NCI-H526 (cell line): ENCODE measurements at places on chromosomes 6 and 20.

DNA sequence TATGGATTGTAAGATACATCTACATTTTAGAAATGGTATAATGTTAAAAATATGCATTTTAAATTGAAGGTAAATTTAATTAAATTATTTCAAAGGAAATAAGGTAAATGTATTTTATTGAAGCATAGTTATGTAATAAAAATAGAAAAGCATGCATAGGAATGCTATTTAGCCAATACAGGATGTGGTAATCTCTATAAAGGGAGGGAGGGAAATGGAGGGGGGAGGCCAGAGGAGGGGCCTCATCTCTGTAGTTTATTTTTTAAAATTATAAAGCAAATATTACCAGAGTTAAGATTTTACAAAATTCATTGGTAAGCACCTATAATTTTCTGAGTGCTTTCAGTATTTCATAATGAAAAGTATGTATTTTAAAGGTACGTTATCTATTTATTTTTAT is 27.2 kb downstream of the SLC16A10 start:
- no peak for DNase-seq

DNA sequence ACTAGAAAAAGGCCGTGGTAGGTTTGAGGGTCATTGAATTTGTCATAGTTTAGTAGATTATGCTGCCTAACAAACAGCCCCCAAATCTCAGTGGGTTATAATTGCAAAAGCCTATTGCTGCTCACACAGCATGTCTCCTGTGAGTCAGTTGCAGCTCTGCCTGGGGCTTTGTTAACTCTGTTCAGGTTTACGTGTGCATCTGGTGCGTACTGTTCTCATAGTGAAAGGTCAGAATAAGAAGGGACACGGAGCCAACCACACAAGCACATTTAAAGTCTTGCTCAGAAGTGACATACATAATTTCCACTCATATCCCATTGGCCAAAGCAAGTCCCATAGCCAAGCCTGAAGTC is 48.1 kb upstream of the BMP2 start:
- DNase-seq = no peak

GRCh38 chr6:27502508-27503435 is 29.9 kb upstream of the ZNF184 start:
- DNase-seq = peak; percentile 72

- DNase-seq = peak; percentile 63
These were observed 204.8 kb downstream of the TTLL2 start for GRCh38 chr6:167529444-167530335.

GRCh38 chr6:21556968-21557721 is 36.4 kb upstream of the SOX4 start:
- no peak for DNase-seq

DNA sequence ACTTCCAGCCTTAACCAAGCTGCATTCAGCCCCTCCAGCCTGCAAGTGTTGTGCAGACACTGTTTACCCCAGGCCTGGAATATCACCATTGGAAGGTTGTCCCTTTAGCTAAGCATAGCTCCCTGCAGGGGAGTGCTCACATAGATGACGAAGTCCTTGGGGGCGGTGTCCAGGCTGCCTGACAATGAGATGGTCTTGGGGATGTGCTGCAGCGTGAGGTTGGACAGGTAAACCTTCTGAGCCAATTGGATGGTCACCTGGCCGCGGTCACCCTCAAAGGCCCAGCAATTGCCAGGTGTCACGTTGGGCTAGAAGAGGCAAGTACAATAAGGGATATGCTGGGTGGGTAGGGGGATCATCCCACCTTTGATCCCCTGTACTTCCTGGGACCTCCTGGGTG is 18.6 kb downstream of the SUN5 start:
- DNase-seq = no peak

- no peak for DNase-seq
These were observed 65.2 kb downstream of the RIN2 start for GRCh38 chr20:19823216-19823615.

DNA sequence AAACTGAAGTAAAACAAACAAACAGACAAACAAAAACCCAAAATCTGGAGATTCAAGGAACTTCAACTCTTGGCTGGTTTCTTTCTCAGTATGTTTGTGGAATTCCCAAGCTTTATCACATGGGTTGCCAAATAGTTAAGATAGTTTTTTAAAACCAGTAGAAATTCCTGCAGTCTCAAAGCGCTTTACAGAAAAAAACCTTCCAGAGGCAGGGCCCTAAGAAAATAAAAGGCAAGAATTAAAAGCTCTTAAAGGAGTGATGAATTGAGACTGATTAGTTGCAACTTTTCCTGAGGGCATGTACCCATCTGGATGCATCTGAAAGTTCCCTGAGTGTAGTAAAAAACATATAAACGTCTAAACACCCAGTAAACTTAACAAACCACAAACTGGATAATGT is 25.9 kb upstream of the PTCHD4 start:
- DNase-seq = no peak

GRCh38 chr20:20740541-20740940 is 28.1 kb upstream of the RALGAPA2 start:
- no peak for DNase-seq

DNA sequence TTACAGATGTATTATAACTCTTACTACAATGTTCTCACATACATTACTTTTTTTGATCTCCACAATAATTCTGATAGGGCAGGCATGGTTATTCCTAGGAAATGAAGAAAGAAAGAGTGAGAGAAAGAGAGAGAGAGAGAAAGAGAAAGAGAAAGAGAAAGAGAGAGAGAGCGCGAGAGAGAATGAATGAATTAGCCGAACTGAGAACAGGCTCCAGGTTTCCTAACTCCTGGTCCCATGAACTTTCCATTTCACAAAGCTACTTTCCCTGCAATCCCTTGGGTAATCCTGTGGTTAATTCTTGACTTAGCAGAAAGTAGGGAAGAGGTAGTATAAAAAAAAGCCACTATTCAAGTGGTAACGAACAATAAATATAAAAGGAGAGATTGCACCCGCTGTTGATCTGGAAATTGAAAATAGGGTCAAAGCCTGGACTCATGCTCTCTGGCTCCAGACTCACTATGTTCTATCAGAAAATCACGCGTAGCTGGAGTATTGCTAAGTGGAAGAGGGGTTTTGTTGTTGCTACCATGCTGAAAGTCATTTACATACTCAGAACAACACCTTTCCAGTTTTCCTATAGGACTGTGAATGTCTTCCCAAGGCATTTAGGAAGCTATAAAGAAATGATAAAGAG is 131.2 kb downstream of the CCDC170 start:
- no peak for DNase-seq

DNA sequence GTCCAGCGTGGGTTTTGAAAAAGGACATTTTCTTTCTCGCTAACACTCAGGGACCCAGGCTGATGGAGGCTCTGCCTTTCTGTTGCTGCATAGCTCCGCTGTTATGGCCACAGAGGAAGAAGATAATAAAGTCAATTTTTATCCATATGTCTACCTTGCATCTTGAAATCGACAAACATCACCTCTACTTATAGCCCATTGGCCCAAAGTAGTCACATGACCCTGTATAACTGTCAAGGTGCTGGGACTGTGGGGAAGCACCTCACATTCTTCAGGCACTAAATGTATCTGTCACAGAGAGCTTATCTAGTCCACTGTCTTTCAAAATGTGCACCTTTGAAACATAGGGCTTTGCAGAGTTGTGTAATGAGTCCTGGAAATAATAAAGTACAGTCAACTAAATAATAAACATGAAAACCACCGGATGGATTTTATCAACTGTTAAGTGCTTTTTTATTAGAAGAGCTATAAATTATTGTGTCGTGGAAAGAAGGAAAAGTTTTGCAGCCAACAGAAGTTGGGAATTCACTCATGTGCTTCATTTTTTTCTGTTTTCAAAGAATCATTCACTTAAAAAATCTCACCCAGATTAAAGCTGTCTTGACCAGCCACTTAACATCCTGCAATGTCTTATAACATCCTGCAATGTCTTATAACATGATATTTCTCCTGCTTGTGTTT is 47.7 kb upstream of the RCAN2 start:
- DNase-seq = no peak

GRCh38 chr6:84280030-84280429 is 52.6 kb upstream of the CEP162 start:
- no peak for DNase-seq

DNA sequence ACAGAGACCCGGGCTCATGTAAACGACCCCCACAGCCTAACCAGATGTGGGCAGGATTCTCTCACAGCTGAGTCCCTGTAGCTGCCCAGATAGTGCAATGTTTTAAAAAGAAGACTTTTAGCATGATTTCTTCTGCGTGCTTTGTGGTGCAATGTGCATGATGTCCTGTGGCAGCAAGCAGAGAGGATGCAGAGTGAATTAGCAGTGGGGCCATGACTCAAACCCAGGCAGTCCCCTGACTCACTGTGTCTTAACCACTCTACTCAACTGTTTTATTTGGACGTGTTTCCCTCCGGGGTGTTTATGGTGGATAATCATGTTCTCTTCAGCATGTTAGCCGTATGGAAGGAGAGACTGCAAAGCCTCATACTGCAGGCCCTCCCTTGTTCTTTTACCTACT is 247.9 kb downstream of the SLC24A3 start:
- no peak for DNase-seq

GRCh38 chr6:82275686-82276085 is 28.1 kb upstream of the IBTK start:
- DNase-seq = no peak

- DNase-seq = no peak
These were observed 57.5 kb downstream of the SOBP start for GRCh38 chr6:107547451-107547840.

- no peak for DNase-seq
These were observed 267.9 kb downstream of the DLL1 start for GRCh38 chr6:170022827-170023619.

DNA sequence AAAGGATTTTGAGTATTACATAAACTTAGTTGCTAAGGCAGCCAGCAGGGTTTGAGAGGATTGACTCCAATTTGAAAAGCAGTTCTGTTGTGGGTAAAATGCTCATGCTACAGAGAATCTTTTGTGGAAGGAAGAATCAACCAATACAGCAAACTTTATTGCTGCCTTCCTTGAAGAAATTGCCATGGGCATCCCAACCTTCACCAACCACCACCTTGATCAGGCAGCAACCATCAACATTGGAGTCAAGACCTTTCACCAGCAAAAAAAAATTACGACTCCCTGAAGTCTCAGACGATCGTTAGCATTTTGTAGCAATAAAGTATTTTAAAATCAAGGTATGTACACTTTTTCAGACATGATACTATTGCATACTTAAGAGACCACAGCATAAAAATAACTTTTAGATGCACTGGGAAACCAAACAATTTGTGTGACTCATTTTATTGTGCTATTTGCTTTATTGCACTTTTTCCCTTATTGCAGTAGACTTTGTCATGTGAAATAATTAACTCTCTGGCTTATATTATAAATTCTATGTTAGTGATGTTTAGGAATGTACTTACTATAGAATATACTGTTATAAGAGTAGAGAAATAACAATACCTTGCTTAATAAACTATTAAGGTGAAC is 390.8 kb downstream of the CDKAL1 start:
- no peak for DNase-seq

- no peak for DNase-seq
These were observed 171.1 kb downstream of the WDR27 start for GRCh38 chr6:169530752-169531123.

- DNase-seq = no peak
These were observed 15.6 kb downstream of the NSFL1C start for GRCh38 chr20:1450926-1451491.

GRCh38 chr6:106927531-106928398 is 46.8 kb downstream of the CD24 start:
- no peak for DNase-seq

DNA sequence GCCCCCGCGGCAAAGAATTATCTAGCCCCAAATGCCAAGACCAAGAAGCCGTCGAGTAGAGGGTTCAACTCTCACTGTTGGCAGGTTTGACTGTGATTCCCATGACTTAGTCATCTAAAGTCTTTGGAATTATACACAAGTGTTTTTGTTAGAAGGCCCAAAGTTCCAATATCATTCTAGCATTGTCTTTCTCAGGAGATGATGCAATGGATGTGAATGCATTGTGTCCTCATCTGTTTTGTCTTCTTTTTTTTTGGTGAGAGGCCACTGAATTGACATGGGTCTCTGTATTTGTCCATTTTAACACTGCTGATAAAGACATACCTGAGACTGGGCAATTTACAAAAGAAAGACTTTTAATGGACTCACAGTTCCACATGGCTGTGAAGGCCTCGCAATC is 290.5 kb upstream of the ZFP64 start:
- no peak for DNase-seq

DNA sequence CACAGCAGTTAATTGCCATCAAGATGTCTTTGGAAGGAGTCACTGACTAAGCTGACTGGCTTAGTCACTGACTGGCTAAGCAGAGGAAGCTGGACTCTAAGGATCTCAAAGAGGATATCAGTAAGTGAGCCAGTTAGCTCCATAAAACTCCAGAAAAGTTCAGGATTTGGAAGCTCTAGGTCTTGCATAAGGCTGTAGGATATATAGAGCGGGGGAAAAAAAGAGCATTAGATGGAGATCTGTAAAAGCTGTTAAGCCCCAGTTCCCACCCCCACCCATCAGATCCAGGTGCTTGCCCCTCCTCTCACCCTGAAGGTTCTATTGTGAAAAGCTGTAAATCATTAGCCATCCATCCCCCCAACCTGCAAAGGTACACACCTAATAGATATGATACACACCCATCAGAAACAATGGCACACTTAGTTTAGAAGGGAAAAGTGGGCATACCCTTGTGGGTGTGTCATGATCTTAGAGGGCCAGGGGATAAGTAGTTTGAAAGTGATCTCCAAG is 32.2 kb downstream of the CARMIL1 start:
- no peak for DNase-seq
